ENCODE measurements at places on chromosomes 3 and 15.

- no peak for DNase-seq
Observed at GRCh38 chr15:52303093-52303772, 7.6 kb upstream of the MYO5C start.

DNA sequence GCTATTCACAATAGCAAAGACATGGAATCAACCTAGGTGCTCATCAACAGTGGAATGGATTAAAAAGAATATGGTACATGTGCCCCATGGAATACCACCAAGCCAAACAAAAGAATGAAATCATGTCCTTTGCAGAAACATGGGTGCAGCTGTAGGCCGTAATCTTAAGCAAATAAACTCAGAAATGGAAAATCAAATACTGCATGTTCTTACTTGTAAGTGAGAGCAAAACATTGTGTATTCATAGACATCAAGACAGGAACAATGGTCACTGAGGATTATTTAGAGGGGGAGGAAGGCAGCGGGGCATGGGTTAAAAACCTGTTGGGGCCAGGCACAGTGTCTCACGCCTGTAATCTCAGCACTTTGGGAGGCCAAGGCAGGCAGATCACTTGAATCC, 304.7 kb upstream of the ROBO2 start:
- no peak for DNase-seq

DNA sequence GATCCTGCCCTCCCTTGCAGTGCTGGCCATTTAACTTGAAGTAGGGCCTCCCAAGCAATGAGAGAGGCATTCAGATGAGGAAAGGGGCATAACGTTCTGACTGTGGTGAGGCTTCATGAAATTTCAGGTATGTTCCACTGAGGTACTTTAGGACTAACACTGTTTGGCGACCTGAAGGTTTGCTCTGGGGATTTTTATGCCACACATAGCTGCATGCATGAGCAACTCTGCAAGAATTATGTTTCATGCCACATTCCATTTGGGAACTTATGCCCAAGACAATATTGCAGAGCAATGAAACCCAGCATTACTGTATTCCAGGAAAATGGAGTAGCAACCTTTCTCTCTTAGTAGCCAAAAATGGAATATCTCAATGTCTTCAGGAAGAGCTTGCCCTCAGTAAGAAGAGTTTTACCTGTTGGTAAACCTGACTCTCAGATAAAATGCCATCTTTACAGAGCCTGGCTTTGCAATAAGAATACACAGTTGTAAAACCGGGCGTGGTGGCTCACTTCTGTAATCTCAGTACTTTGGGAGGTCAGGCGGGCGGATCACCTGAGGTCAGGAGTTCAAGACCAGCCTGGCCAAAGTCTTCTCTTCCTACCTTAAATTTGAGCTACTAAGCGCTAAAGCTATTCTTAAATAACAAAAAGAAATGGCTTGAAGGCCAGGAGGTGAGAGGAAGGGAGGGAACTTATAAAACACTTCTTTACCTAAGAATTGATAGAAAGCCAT, 16.7 kb upstream of the TBL1XR1 start:
- DNase-seq = no peak

GRCh38 chr15:40282147-40282868, 556 bp downstream of the ANKRD63 start:
- no peak for DNase-seq

DNA sequence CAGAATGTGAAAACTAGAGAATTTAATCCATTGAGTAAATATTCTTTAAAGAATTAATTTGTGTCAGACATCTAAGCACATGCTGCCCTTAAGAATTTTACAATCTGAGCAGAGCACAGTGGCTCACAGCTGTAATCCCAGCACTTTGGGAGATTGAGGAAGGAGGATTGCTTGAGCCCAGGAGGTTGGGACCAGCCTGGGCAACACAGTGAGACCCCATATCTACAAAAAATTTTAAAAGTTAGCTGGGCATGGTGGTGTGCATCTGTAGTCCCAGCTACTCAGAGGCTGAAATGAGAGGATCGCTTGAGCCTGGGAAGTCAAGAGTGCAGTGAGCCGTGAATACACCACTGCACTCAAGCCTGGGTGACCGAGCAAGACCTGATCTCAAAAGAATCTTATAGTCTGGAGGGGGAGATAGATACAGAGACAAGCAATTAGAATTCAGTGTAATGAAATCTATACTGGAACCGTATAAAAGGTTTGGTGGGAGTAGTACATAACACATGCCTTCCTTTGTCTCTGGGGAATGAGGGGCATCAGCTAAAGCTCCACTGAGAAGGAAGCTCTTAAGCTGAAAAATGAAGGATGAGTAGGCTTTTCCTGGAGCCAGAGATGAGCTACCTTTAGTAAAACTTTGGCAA, 21.2 kb downstream of the ATP11B start:
- DNase-seq = no peak

- DNase-seq = no peak
Observed at GRCh38 chr15:52670087-52670486, 9.1 kb downstream of the ATOSA start.

DNA sequence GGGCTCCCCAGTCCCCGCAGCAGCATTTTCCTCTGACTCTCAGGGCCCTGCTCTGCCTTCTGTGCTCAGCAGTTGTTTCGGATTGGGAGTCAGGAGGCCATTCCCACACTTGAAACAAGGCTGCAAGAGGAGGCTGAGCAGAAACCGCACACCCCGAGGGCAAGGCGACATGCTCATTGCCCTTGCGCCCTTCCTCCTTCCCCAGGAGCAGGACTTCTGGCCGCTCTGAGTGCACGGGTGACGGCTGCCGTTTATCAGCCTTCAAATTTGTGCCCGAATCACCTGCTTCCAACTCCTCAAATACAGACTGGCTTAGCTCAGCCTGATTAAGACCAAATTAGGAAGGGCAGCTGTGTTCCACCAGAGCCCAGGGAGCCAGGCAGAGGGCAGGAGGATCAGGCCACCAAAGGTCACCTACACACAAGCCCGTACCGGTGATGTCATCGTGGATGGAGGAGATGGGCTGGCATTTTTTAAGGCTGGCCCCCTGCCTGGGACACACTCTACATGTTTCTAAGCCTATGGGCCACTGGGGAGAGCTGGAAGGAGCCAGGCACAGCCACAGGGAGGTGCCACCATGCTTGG, 38.1 kb downstream of the TM2D3 start:
- DNase-seq = no peak

DNA sequence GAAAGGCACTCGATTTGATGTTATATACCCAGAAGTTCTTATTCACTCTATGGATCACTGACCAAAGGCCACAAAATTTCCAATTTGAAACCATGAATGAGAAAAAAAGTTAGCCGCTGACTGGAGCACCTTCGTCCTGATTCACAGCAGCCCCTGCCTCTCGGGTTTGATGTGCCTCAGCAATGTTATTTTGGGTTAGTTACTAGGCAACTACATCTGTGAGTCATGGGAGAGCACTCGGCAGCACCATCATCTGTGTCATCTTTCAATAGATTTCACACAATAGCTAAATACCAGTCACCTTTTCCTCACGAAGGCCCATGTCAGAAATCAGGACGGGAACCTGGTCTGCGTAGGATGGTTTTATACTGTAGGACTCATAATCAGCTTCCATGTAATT, 269.2 kb downstream of the ZBBX start:
- no peak for DNase-seq

DNA sequence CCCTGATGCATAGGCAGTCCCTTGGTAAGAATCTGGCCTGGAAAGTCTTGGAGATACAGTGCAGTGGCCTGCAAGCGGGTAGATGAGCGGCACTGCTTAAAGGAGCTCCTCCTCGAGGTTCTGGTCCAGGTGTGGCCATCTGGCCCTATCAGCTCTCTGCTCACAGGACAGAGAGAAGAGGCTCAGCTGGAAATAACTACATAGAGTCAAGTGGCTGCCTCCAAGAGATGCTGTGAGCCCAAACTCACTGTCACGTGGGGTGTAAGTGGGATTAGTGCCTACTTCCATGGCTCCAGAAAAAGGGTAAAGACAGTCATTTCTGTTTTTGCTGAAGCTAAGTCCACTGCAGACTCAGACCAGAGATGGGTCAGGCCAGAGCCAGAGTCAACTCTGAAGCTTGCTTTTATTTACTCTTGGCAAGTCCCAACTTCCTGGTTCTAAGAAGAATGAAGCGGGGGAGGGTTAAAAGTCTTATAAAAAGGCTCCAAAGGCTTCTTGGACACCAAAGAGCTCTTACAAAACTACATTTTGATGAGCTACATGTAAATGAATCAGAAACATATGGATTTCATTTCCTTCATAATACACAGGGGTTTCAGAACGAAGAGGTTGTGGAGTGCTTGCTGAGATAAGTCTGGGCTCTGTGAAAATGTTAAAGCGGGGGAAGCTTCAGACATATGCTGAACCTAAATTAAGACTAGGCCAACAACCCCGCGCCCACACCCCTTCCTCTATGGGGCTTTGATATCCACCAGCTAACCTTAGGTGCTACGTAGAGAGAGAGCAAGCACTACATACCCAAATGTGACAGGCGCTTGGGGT, 77.1 kb downstream of the PDZRN3 start:
- no peak for DNase-seq

DNA sequence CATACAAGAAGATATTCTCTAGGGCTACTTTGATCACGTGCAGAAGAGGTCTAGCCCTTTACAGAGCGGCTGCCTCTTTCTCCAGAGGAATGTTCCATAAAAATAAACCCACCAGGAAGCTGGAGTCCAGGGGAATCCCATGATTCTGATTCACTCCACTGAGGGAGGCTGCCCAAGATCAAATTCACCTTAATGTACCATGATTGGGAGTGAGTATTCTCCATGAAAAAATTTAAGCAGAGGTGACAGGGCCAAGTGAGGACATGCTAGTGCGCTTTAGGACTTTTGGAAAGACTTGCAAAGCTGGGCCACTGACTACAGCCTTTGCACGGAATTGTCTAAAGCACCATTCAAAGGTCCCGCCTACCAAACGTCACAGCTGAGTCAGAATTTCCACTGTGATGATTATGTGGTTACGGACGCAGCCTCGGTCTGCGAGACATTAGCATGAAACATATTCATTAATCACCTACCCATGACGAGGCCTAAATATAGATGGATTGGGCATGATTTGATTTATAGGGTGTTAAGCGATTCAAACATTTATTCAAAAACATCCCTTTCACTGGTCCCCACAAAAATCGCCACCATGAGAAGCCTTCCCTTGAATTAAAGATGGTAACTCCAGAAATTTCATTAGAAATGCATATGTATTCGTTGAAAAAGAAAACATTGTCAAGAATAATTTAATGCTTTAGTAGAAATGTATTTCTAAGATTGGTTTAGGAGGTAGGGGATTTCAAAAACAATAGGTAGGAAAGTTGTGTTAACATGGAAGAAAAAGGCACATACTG, 152.6 kb downstream of the GREM1 start:
- no peak for DNase-seq

GRCh38 chr3:122602011-122602710, 24.7 kb downstream of the PARP15 start:
- DNase-seq = no peak

GRCh38 chr3:25502233-25502632, 74.2 kb downstream of the RARB start:
- no peak for DNase-seq

GRCh38 chr3:21310891-21311290, 440.1 kb downstream of the ZNF385D start:
- no peak for DNase-seq

DNA sequence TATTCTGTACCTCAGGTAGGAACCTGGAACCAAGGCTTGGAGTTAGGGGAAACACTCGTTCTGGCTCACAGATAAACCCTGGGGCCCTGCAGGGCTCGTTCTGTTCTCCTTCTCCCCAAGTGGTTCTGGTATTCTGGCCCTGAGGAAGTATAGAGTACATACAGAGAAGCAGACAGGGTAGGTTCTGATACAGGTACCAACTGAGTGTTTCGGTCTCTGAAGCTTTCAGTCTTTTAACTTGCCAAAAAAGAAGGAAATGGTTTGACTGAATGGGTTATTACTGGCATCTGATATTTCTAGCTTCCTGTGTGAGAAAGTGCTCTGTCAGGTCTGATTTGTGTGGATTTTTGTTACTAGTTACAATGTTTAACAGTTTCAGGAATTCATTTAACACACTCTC, 67.3 kb downstream of the UBE2E2 start:
- no peak for DNase-seq

DNA sequence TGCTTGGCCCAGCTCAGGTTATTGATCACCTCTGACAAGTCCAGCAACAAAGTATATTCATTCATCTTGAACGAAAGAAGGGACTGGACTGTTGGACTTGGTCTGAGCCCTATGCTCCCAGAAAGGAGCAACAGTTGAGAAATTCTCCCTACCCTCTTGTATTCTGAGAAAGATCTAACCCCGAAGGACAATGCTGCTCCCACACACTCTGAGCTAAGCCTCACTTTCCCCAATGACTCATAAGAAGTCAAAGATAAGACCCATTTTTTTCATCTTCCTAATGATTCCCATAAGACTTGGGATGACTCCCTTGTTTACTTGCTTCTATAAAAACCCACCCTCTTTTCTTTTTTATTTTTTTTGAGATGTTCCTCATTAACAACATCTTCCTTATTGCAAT, 549.4 kb upstream of the MDFIC2 start:
- no peak for DNase-seq

GRCh38 chr3:86282106-86282787, 708.7 kb downstream of the VGLL3 start:
- no peak for DNase-seq

GRCh38 chr3:155248531-155249187, 44.8 kb downstream of the STRIT1 start:
- DNase-seq = no peak

DNA sequence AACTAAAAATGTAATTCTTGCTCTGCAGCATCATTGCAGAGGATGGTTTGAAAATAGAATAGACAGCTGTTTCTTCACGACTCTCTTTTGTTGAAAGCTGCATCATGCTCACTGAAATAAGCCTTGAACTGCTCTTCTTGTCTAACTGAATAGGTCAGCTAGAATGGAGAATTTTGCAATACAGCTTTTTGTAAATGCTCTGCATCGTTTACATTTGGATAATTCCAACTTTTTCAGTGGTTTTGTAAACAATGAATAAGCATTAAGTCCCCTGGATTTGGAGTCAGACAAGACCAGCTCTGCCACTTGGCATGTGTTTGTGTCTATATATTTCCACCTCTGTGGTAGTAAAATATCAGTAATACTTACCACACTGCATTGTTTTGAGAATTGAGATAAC, 95.2 kb downstream of the PLSCR2 start:
- no peak for DNase-seq

DNA sequence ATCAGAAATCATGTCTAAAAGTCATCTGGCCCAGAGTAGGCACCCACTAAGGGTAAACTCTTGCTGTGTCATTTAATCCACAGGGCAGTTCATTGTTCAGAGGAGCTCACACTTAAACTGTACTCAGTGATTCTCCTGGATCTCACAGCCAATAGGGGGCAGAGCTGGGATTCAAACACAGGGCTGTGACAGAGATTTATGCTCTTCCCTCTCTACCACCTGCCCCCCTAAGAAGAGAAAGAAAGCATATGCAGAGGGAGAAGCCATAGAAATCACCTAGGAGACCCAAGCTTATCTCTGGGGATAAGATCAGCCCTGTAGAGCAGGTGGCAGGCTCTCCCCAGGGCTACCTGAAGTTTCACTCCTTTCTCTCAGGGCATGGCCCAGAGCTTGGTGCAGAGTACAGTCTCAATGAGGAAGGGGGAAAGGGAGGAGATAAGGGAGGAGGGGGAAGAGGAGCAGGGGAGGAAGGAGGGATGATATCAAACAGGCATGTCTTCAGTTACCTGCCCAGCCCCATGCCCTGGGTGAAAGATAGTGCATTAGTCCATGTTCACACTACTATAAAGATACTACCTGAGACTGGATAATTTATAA, 51.8 kb upstream of the ADPGK start:
- DNase-seq = no peak

- no peak for DNase-seq
Observed at GRCh38 chr3:160941885-160942494, 163.2 kb downstream of the B3GALNT1 start.

Measured in NCI-H2029 treated with DMSO at 0.1 percent for 48 hours (cell line).